ENCODE measurements at places on chromosomes 1 and 21.

GRCh38 chr1:166484871-166485270, 318.1 kb upstream of the FAM78B start:
- DNase-seq, result no peak
- no peaks in the 10 kb centered on the region for H3K27me3 ChIP-seq
- no peak overlapping the region for H3K4me3 ChIP-seq
- no peak overlapping the region for H3K27ac ChIP-seq
- H3K4me1 ChIP-seq, result no peaks in the 10 kb centered on the region
- H3K36me3 ChIP-seq, result no peaks in the 10 kb centered on the region

GRCh38 chr1:243525085-243525487, 269.2 kb downstream of the SDCCAG8 start:
- H3K4me1 ChIP-seq, result no peaks in the 10 kb centered on the region
- no peak for DNase-seq
- no peaks in the 10 kb centered on the region for H3K36me3 ChIP-seq
- H3K27me3 ChIP-seq, result no peaks in the 10 kb centered on the region

- H3K4me1 ChIP-seq, result no peaks in the 10 kb centered on the region
- no peaks in the 10 kb centered on the region for H3K27me3 ChIP-seq
- H3K27ac ChIP-seq, result no peak overlapping the region
- no peak for DNase-seq
- H3K4me3 ChIP-seq, result no peak overlapping the region
- H3K36me3 ChIP-seq, result no peaks in the 10 kb centered on the region
Measured at GRCh38 chr1:163668472-163668871, 346.7 kb downstream of the NUF2 start.

DNA sequence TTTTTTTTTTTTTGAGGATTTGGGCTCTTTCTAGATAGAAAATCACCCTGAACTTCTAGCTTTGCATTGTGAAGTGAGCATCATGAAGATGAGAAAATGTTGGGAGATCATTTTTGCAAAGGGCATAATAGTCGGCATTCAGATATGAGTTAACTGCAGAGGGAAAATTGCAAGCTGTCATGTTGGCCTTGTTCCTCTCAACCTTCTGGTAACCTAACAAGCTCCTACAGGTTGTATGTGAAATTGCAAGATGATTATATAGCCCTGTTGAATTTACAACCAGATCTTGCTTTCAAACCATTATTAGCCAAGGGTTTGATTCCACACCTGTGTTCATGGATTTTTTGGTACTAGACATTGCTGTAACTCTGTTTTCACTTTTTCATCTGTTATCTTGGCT, 2.2 kb downstream of the ELOA start:
- peaks cover under 1% of the 10 kb centered on the region for H3K36me3 ChIP-seq
- H3K27ac ChIP-seq, result no peak overlapping the region
- no peak for DNase-seq
- H3K4me3 ChIP-seq, result no peak overlapping the region

DNA sequence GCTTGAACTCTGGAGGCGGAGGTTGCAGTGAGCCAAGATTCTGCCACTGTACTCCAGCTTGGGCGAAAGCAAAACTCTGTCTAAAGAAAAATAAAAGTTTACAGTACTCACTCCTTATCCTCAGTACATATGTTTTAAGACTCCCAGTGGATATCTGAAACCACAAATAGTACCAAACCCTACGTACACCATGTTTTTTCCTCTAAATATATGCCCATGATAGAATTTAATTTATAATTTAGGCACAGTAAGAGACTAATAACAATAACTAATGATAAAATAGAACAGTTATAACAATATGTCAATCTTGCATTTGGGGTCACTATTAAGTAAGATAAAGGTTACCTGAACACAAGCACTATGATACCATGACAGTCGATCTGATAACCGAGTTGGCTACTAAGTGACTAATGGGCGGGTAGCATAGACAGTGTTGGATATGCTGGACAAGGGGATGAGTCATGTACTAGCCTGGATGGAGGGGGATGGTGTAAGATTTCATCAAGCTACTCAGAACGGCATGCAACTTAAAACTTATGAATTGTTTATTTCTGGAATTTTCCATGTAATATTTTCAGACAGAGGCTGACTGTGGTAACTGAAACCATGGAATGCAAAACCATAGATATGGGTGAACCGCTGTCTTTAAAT, 43.7 kb downstream of the ST7L start:
- no peak for DNase-seq
- H3K4me3 ChIP-seq, result no peak overlapping the region
- H3K27ac ChIP-seq, result no peak overlapping the region
- H3K36me3 ChIP-seq, result peaks cover 54% of the 10 kb centered on the region
- no peaks in the 10 kb centered on the region for H3K4me1 ChIP-seq

DNA sequence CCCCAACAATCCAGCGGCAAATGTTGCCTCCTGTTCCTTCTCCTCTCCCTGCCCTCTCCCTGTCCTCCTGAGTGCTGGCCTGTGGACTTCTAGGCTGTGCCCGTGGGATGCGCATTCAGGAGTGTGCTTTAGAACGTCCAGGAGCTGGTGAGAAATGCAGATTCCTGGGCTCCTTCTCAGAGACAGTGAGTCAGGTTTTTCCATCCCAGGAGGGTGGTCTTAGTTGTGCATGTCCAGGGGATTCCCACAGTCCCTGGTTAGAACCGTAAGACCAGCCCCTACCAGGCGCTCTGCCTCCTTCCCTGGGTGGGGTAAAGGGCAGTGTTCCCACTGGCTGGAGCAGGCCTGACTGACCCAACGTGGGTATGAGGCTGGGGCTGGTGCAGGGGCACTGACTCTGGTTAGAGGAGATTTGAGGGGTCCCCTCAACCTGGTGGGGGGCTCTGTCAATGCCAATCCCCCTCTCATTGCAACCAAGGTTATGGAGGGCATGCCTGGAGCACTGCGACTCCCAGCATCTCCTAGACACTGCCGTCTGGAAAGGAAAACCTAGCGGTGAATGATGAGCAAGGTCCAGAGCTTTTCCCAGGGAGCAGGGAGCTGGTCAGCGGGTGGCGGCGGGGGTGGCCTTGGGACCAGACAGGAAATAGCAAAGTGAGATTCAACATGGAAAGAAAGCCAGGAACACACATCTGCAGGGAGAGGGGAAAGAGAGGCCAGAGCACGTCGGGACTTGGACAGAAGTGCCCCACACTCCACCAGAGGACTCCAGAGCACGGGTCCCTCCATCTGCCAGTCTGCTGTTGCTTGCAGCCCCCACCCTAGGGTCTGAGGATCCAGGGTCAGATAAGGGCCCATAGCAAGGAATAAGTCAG, 38.5 kb downstream of the HSPG2 start:
- peak overlapping the region; percentile 91 for H3K27ac ChIP-seq
- peaks cover 36% of the 10 kb centered on the region for H3K36me3 ChIP-seq
- H3K27me3 ChIP-seq, result no peaks in the 10 kb centered on the region
- H3K4me3 ChIP-seq, result no peak overlapping the region
- DNase-seq, result peak; percentile 72
- H3K4me1 ChIP-seq, result peaks cover 100% of the 10 kb centered on the region

DNA sequence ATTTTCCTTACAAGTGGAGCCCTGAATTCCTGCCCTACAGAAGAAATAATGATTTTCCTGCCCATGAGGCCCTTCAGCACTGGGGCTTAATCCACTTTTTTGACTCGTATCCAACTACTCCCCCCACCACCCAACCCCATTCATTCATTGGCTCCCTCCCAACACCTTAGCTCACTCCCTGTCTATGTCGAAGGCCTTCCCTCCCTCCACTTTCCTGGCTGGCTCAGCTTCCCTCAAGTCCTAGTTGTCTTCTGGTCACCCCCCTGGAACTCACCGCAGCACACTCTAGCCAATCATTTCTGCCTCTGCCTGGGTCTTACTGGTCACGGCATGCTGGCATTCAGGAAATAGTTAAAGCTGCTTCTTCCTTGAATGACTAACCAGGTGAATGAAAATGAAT, 118.9 kb downstream of the PGBD5 start:
- H3K4me3 ChIP-seq, result no peak overlapping the region
- no peaks in the 10 kb centered on the region for H3K27me3 ChIP-seq
- no peak overlapping the region for H3K27ac ChIP-seq
- no peaks in the 10 kb centered on the region for H3K4me1 ChIP-seq
- H3K36me3 ChIP-seq, result no peaks in the 10 kb centered on the region

- no peaks in the 10 kb centered on the region for H3K4me1 ChIP-seq
- peak overlapping the region; percentile 54 for H3K4me3 ChIP-seq
- H3K27me3 ChIP-seq, result no peaks in the 10 kb centered on the region
- peak overlapping the region; percentile 75 for H3K27ac ChIP-seq
Measured at GRCh38 chr1:244919320-244920282, 55.3 kb upstream of the HNRNPU start.

GRCh38 chr1:175708787-175709186, 34.6 kb downstream of the TNR start:
- no peak overlapping the region for H3K27ac ChIP-seq
- DNase-seq, result no peak
- H3K4me3 ChIP-seq, result no peak overlapping the region
- no peaks in the 10 kb centered on the region for H3K27me3 ChIP-seq
- no peaks in the 10 kb centered on the region for H3K4me1 ChIP-seq

- DNase-seq, result no peak
- no peaks in the 10 kb centered on the region for H3K36me3 ChIP-seq
- peaks cover 45% of the 10 kb centered on the region for H3K27me3 ChIP-seq
- H3K4me3 ChIP-seq, result no peak overlapping the region
Measured at GRCh38 chr1:24927473-24927872, 2.6 kb downstream of the RUNX3 start.

- DNase-seq, result no peak
- H3K27ac ChIP-seq, result no peak overlapping the region
- H3K27me3 ChIP-seq, result no peaks in the 10 kb centered on the region
- no peak overlapping the region for H3K4me3 ChIP-seq
Measured at GRCh38 chr1:175725684-175726083, 17.7 kb downstream of the TNR start.

DNA sequence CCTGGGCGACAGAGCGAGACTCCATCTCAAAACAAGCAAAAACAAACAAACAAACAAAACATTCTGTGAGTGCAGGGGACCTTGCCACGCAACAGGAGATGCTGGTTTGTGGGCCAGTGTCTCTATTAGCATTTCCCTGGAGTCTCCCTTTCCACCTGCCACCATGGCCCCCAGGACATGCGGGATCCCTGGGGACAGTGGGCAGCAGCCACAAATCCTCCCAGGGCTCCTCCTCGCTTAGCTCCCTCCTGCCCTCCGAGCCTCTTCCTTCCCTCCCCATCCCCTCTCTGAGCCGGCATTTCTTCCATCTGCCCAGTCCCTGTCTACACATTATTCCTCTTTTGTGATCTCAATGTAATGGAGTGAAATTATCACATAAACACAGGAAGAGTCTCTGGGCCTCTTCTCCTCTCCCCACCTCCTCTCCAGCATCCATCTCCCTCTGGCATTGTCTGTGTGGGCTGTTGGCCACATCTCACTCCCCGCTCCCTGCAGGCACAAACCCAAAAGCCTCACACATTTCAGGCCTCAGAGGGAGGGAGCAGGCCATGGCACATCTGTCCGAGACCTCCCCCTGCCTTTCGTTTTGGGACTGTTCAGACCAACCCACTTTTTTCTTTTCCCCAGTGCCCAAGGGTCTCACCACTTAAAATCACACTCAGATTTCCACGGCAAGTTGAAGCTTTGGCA, 144.3 kb downstream of the MIS18A start:
- H3K4me3 ChIP-seq, result no peak overlapping the region
- no peaks in the 10 kb centered on the region for H3K27me3 ChIP-seq
- H3K27ac ChIP-seq, result no peak overlapping the region
- peaks cover 42% of the 10 kb centered on the region for H3K4me1 ChIP-seq
- H3K36me3 ChIP-seq, result no peaks in the 10 kb centered on the region
- no peak for DNase-seq

DNA sequence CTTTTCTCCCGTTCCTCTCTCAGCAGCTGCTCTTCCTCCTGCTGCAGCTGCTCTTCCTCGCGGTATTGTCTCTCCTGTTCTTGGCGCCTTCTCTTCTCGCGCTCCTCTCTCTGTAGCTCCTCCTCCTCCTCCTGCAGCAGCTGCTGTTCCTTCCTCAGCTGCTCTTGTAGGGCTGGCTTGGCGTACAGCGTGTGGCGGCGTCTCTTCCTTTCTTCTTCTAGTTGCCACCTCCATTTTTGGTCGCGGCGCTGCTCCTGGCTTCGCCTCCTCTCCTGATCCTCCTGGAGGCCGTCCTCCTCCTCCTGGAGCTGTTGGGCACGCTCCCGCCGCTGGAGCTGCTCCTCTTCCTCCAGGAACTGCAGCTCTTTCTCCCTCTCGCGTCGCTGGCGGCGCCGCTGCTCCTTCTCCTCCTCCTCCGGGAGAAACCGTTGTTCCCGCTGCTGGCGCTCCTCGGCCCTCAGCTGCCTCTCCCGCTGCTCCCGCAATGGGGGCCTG, 4.8 kb downstream of the TCHH start:
- H3K4me1 ChIP-seq, result no peaks in the 10 kb centered on the region
- peaks cover 46% of the 10 kb centered on the region for H3K27me3 ChIP-seq
- no peak overlapping the region for H3K4me3 ChIP-seq
- no peak for DNase-seq
- no peaks in the 10 kb centered on the region for H3K36me3 ChIP-seq

DNA sequence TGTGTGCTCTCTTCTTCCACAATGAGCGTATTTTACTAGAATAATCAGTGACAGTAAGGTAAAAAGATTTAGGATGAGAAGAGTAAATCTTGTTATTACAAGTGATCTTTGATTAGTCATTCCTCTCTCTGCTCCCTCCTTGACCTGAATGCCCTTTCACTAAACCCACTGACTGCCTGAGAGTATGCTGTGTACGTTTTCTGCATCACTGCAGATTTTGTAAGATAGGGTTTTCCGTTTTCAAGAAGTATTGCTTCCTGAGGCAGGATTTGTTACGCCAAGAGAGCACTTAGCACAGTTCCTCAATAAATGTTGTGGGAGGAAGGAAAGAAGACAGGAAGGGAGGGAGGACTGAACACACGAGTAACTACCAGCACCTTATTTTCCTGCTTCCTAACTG, 7.7 kb upstream of the LAMB3 start:
- no peak overlapping the region for H3K4me3 ChIP-seq
- no peaks in the 10 kb centered on the region for H3K4me1 ChIP-seq
- H3K36me3 ChIP-seq, result no peaks in the 10 kb centered on the region
- DNase-seq, result no peak
- no peaks in the 10 kb centered on the region for H3K27me3 ChIP-seq

DNA sequence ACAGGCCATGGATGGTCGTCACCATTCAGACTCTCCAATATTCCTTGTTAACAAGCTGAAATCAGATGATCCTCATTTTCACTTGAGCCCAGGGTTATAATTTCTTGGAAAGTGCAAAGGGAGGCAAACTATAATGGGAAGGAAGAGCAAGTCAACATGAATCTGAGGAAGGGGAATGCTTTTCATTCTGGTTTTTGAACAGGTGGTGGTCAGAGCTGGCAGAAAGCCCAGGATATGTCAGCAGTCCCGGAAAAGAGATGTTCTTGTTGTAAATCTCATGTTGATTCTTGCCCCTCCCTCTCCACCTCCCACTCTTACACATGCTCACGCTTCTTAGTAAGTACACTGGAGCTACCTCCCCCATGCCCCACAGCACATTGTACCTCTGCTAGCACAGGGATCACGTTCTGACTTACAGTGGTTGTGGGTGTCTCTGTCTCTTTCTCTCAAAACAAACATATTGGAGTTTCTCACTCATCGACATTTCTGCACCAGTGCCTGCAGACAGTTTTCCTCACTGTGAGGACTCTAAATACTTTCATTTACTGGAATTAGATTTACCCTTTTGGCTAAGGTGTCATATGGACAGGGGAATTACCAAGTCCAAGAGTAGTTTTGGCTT, 77.6 kb downstream of the XCL2 start:
- DNase-seq, result no peak
- H3K36me3 ChIP-seq, result no peaks in the 10 kb centered on the region
- H3K4me3 ChIP-seq, result no peak overlapping the region
- no peaks in the 10 kb centered on the region for H3K27me3 ChIP-seq
- no peak overlapping the region for H3K27ac ChIP-seq
- H3K4me1 ChIP-seq, result no peaks in the 10 kb centered on the region
